ENCODE measurements at places on chromosomes 13 and 19.

- DNase-seq = no peak
These were observed 440.9 kb downstream of the IRS2 start for GRCh38 chr13:109345433-109345941.

DNA sequence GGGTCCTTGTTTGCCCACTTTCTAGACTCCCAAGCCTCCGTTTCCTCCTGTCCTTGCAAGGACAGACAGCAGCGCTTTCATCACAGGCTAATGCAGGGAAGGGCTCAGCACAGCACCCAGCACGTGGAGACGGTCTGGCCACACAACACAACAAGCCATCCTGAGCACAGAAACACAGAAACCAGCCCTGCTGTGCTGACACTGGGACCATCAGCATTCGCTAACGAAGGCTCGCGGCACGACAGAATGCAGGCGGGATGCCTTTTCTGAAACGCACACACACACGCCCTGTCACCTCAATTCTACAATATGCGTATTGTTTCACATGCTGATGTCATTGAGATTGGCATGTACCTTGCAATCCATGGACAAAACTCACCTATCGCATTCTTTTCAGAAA is 12.9 kb downstream of the AKT2 start:
- no peak for DNase-seq

- DNase-seq = peak; percentile 21
These were observed 147.9 kb downstream of the KATNAL1 start for GRCh38 chr13:30159446-30159839.

DNA sequence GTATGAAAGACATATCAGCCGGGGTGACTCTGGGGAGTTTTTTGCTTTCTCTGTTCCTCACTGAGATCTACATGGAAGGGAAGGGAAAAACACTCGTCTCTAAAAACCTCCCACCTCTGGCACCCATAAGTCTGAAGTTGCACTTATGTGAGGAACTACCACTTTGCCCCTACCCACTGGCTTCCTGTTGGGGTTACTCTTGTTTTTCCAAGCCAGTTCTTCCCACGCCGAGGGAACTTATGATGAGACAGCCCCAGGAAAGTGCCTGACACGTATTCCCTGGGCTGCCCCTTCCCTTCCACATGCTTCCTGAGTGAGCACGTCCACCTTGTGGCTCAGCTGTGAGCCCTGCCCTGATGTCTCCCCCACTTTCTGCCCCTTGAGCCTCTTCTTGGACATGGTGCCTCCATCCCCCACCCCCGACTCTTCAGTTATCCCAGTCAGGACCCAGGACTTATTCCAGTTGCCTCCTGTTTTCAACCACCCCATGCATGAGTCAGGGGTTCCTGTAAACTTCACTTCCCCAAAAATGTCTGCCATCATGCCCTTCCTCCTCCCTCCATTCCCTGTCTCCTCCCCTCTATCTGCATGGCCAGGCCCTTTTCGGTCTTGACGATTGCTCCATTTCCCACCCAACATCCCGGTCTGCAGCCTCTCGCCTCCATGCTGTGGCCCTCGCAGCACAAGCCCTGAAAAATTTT is 5.1 kb upstream of the SIGLEC7 start:
- no peak for DNase-seq

DNA sequence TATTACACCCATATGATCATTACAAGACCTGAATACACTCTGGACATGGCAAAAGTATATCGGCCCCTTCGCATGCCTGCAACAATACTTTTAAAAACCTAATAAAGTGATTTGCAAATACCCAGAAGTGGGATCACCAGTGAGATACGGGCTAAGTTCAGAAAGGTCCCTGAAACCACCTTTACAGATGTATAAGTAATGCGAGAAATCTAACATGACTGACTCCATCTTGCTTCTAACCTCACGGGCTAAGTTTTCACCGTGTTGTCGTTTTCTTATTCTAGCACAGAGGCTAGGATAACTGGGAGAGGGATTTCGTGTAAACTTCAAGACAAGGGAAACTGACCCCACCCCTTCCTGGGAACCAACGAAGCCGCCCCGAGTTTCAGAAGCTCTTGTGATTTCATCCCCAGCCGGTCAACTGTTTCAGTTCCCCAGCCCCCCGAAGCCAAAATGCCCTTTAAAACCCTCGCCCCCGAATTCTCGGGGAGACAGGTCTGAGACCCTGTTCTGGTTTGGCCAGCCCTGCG is 703 bp downstream of the NEK3 start:
- peak; percentile 44 for DNase-seq

DNA sequence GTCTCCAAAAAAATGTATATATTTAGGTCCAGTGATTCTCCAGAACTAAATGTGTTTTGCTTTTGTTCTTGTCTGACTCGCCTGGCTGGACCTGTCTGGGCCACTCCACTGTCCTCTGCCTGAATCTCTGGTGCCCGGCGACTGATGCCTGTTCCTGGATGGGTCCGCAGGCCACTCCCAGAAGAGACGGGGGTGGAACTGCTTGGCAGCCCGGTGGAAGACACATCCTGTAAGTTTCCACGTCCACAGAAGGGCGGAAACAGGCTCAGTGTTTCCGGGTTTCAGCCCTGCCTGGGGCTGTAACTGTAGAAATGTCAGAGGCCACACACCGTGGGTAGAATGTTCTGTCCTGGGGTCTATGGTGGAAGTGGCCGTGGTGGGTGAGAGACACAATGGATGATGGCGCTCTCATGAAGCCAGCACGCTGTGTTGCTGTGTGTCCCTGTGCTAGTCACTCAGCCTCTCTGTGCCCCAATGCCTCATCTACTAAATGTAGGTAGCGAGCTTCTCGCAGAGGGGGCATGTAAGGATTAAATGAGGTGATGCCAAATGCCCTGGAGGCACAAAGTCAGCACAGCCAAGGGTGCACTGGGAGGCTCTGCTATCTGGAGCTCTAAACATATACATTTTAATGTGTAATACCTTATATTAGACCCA is 22.0 kb downstream of the ATCAY start:
- DNase-seq = no peak

GRCh38 chr13:101447852-101448251 is 4.6 kb upstream of the ITGBL1 start:
- DNase-seq = no peak

DNA sequence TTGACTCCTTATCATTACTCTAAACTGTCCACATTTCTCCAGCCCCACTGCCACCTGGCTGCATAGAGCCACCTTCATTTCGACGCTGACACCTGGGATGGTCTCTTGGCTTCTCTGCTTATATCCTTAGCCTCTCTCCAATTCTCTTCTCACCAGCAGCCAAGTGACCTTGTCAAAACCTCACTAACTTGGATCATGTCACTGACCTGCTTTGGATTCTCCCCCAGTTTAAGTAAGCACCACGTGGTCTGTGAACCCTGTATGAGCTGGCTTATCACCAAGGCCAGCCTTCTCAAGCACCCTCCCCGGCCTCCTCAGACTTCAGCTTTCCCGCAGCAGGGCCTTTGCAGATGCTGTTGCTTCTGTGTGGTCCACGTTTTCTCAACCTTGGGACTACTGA is 12.3 kb upstream of the GGACT start:
- DNase-seq = no peak

- no peak for DNase-seq
These were observed 1.3 kb downstream of the MEIS3 start for GRCh38 chr19:47417746-47418691.

DNA sequence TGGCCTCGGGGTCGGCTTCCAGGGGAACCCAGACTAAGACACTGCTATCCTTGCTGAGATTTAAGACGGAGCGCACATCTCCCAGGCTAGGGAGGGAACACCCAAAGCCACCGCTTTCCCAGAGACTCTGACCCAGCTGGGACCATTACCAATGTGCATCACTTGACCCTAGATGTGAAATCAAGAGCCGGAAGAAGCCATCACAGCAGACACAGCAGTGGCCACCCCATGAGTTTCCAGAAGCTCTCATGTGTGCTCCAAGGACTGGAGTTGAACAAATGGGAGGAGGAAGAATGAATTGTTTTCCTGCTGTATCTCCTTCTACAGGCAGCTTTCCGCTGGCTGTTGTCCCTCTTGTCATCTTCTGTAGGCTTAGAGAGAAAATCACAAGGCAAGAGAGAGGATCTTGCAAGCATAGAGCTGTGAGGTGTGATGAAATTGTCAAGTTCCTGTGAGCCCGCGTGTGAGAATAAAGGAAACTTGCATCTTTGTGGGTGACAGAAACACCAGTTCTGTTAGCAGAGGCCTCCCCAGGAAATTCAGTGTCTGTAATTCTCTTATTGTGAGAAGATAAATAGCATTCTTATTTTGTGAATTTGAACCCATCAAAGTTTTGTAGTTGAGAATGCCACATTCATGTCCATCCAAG is 711.8 kb downstream of the UQCRFS1 start:
- no peak for DNase-seq

GRCh38 chr13:32208860-32209259 is 106.3 kb downstream of the ZAR1L start:
- no peak for DNase-seq

DNA sequence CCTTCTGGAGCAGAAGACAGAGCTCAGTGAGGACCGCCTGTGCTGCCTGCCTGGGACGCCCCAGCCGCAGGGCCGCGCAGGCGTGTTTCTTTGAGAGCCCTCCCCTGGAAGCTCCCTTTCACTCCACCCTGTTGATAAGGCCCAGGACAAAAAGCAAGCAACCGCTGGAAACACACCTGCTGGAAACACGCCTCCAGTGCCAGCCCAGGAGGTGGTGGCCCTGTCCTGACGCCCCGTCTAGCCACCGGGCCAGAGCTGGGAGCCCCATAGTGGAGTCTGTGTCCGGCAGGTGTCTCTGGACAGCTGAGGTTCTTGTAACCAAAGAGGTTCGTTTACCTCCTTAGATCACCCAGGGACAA is 173.8 kb downstream of the KATNAL1 start:
- no peak for DNase-seq

DNA sequence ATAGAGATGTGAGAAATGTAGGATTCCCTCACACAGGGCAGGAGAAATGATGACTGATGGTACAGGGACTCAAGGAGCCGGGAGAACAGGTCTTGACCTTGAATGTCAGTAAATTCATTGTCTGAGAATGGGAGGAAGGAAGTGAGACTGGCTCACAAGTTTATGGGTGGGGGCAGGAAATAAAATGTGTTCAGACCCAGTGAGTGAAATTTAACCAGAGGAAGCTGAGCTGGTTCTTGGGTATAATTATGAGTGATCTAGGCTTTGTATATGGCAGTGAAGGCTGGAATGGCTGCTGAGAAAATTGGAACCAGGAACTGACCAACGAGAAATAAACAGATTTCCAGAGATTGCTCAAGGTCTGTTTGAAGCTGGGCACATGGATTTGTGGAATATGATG is 6.3 kb upstream of the IGSF23 start:
- DNase-seq = no peak

DNA sequence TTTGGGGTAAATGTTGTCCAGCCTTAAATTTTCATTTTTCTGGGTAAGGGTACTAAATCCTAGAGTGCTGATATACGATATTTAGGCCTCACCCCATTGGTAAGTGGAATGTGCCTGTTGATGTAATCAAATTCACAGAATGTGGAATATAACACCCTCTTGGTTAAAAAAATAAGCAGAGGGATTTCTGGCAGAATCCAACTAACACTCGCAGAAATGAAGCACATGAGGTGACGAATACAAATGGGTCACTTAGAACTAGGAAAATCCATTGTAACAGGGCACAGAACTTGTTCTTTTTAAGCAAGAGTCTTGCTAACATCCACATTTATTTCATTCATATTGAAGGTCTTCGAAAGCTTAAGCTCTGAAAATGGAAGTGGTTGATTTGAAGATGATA is 320.3 kb downstream of the SHISA2 start:
- DNase-seq = no peak

- no peak for DNase-seq
These were observed 94.7 kb upstream of the RAP2A start for GRCh38 chr13:97339019-97339987.

GRCh38 chr19:4374498-4375163 is 25.7 kb downstream of the SH3GL1 start:
- peak; percentile 83 for DNase-seq

GRCh38 chr13:21637296-21637695 is 33.3 kb upstream of the MICU2 start:
- peak; percentile 50 for DNase-seq

- no peak for DNase-seq
These were observed 63.7 kb downstream of the KL start for GRCh38 chr13:33079960-33080359.

DNA sequence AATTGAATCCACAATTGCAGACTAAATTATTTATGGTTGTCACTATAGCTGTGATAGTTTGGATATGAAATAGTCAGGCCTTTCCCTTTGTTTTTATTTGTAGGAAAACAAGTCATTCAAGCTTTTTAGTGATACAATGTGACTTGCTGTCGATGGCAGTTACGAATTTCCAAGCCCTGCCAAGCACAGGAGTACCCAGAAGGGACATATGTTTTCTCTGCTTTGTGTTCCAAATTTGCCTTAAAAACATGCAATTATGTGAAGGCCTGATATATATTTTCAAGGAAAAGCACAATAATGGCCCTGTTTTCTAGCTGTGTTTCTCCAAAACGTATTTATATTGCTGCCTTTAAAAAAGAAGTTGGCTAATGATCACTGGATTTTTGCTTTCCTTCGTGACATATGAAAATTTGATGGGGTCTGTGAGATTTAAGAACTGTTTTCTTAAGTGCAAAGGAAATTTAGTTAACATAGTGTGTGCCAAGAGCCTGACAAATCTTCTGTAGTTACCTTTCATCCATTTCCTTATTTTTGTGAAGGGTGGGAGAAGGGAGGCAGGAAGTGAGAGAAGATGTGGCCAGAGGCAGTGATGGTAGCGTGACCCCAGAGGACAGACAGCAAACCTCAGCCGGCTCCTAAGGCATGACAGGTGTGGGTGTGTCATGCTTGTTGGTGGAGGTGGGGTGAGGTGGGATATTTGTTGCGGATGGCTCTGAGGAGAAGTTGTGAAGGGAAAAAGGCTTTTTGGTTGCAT is 79.6 kb downstream of the TEX26 start:
- DNase-seq = no peak

GRCh38 chr13:112973577-112973951 is 4.5 kb downstream of the MCF2L start:
- no peak for DNase-seq

GRCh38 chr13:41645331-41645730 is 188.0 kb downstream of the RGCC start:
- DNase-seq = no peak

- no peak for DNase-seq
These were observed 46.8 kb downstream of the TEX26 start for GRCh38 chr13:30978981-30979956.

- peak; percentile 22 for DNase-seq
These were observed 22.2 kb downstream of the ZNF701 start for GRCh38 chr19:52592301-52592700.

GRCh38 chr13:31073859-31074718 is 87.6 kb downstream of the HSPH1 start:
- DNase-seq = no peak

DNA sequence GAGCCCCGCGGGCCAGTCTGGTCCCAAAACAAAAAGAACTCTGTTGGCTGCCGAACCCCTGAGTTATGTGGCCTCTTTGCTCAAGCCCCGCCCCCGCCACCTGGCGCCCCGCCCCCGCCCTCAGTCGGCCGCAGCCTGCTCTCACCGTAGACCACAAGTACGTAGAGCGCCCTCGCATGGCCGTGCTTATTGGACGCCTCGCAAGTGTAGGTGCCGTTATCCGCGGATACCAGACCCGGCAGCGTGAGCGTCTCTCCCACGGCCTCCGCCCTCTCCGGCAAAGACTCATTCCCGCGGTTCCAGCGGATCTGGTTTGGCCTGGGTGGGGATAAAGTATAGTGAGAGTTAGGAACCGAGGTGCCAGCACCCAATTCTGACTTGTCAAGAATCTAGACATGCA is 5.5 kb upstream of the ZNF428 start:
- no peak for DNase-seq

Measured in RKO (cell line).